ENCODE measurements at places on chromosomes 12 and 14.

DNA sequence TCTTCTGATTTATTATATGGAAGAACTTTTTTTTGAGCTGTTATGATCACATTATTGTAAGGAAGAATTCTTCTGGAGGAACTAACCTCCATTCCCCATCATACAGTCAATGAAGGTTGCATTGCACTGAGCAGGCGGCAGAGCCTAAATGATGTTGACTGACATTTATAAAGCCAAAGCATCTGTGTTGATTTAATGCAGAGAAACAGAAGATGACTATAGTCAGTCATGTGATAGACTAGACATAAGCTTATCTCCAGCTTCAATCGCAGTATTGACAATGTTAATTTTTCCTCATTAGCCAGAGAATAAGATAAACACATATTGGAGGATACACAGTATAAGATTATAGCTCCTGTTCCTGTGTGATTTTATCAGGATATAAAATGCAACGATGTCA is 82.0 kb downstream of the PRICKLE1 start:
- DNase-seq, result no peak

- peak; percentile 79 for DNase-seq
Observed at GRCh38 chr14:39102265-39102968, 618 bp downstream of the SEC23A start.

DNA sequence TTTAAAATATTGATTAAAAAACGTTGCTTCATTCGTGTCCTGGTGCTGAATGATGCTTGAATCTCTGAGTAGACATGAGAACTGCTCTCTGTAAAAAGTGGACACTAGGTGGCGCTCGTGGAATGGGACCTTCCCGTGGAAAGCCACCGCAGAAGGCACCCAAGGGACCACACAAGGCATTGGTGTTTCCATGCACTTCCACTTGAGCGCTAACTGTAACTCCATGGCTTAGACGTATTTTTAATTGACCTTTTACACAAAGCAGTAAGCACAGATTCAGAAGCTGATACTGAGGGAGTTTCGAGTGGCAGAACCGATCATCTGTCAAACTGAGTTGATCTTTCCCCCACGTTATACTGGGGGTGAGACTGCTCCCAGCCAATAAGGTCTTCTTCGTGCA is 135.3 kb downstream of the PRKCH start:
- peak; percentile 68 for DNase-seq

- no peak for DNase-seq
Observed at GRCh38 chr14:103315351-103315911, 18.6 kb upstream of the EIF5 start.

GRCh38 chr12:49979016-49979586 is 6.4 kb downstream of the AQP6 start:
- no peak for DNase-seq

DNA sequence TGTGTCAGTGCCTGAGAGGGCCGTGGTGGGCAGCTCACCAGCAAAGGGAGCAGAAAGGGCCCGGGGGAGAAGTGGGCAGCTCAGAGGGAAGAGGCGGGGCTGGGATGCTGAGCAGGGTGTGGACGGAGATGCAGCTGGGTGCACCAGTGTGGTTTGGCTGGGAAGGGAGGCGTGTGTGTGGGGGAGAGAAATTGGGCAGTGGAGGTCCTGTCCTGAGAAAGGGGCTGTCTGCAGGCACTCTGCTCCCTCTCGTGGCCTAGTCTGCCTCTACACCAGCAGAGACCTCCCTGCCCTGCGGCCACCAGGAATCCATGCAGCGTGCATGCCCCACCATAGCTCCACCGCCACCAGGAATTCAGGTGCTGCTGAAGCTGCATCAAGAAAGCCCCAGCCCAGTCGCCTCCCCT is 6.4 kb downstream of the TMEM121 start:
- peak; percentile 14 for DNase-seq

DNA sequence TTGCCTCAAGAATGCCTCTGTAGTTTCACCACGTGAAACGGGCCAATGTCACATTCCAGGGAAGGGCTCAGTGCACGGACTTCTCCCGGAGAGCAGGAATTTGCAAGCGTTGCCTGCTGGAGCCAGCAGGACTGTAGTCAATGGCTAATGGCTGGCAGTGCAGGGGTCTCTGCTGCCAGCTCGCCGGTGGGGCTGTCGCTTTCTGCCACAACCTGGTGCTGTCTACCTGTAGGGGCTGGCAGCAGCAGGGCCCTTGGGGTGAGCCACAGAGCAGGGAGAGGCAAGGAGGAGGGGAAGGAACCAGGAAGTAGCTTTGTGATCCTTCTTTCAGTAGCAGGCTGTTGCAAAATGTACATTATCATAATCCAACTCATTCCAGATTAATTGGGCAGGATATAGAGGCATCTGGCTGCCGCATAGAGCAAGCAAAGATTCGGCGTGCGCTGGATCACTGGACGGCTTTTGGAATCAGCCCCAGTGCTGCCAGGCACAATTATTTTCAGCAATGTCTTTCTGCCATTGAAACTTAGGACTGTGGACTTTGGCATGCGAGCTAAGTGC is 114.1 kb downstream of the PAPOLA start:
- no peak for DNase-seq

DNA sequence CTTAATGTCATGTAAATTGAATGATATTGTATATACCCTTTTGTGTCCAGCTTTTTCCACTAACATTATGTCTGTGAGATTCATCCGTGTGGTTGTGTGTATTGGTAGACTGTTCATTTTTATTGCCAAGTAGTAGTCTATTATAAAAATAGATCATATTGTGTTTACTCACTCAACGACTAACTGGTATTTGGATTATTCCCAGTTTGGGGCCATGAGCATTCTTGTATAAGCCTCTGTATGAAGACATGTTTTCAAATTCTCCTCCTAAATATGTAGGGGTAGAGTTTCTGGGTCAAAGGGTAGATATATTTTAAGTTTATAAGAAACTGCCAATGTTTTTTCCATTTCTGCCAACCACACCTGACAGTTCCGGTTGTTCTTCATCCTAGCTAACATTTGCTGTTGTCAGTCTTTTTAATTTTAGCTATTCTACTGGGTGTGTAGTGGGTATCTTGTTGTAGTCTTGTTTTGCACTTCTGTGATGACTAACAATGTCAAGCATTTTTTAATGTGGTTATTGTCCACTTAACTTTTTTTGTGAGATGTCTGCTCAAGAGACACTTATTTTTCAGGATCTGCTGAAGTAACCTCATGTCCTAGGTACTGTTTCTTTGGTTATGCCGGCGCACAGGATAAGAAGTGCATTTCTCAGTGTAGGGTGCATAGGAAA is 93.2 kb downstream of the DACT1 start:
- no peak for DNase-seq

GRCh38 chr12:63068857-63069442 is 82.1 kb downstream of the AVPR1A start:
- DNase-seq, result peak; percentile 78

GRCh38 chr12:118103201-118103600 is 610 bp downstream of the VSIG10 start:
- peak; percentile 23 for DNase-seq

DNA sequence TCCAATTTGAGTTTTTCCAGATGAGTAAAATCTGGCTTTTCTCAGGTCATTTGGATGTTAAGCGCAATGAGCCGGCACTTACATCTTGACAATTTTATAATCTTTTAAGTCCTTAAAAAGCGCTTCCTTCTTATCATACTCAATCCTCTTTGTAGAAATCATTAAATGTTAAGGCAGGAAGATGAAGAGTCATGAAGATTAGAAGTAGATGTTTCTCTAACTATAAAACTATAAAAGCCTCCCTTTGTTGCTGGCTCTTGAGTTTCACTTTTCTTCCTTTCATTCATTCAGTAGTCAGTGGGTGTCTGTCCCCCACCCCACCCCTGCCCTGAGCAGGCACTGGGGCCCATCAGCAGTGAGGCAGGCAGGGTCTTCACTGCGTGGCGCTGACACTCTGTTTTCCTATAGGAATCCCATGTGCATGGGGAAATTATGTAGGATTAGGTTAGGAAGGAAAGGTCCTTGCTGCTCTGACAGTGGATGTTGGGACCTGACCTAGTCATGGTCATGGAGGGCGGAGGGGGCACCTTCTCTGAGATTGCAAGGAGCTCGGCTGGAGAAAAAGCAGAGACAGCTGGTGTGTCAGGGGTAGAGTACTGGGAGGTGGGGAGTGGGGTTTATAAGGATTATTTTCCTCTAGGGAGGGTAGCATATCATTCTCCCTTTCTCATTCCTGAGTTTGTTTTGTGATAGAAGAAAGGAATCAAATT is 65.8 kb downstream of the CCDC92 start:
- DNase-seq, result no peak

GRCh38 chr12:120229487-120230325 is 28.8 kb upstream of the RPLP0 start:
- DNase-seq, result peak; percentile 65

- no peak for DNase-seq
Observed at GRCh38 chr12:20105943-20106342, 262.4 kb upstream of the PDE3A start.

- no peak for DNase-seq
Observed at GRCh38 chr14:103530390-103530789, 1.4 kb downstream of the TRMT61A start.

DNA sequence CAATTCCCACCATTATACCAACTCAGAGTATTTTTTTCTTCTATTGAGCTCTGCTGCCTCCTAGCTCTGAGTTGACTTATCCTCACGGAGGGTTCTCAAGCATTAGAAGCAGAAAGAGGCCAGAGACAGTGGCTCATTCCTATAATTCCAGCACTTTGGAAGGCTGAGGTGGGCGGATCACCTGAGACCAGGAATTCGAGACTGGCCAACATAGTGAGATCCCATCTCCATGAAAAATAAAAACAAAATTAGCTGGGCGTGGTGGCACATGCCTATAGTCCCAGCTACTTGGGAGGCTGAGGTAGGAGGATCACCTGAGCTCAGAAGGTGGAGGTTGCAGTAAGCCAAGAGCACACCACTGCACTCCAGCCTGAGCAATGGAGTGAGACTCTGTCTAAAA is 21.0 kb downstream of the HPD start:
- no peak for DNase-seq

DNA sequence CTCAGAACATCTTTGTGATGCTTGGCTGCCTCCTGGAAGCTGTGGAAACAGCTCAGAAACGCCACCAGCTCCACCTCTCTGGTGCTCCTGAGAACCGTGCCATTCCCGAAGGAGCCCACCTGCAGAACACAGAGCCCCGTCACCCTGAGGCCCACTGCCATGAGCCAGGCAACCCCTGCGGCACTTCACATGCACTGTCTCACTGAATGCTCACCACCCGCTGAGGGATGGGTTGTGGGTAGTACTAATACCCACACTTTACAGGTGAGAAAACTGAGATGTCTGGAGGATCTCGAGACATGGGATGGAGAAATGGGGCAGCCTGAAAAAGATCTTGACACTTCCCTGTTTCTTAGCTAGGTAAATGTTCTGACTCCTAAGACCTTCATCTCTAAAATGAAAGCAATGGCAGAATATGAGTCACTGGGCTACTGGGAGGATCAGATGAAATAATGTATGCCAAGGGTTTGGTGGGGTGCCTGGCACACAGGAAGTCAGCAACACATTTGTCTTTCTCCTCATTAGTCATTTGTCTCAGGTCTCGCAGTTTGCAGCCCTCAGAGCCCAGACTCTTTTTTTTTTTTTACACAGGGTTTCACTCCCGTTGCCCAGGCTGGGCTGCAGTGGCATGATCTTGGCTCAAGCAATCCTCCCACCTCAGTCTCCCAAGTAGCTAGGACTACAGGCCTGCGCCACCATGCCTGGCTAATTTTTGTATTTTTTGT is 5.3 kb downstream of the OASL start:
- peak; percentile 62 for DNase-seq

DNA sequence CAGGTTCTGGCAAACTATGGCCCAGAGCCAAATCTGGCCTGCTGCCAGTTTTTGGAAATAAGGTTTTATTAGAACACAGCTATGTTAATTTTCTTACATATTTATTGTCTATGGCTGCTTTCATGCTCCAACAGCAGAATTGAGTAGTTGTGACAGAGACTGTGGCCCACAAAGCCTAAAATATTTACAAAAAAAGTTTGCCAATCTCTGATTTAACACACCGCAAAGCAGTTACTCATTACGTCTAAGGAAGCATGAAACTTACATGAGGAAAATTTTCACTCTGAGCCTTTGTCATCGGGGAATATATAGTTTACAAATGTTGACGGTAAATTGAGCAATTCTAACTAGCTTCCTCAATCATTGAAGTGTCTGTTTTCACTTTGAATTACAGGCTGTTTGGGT is 96.5 kb downstream of the UNC79 start:
- no peak for DNase-seq

DNA sequence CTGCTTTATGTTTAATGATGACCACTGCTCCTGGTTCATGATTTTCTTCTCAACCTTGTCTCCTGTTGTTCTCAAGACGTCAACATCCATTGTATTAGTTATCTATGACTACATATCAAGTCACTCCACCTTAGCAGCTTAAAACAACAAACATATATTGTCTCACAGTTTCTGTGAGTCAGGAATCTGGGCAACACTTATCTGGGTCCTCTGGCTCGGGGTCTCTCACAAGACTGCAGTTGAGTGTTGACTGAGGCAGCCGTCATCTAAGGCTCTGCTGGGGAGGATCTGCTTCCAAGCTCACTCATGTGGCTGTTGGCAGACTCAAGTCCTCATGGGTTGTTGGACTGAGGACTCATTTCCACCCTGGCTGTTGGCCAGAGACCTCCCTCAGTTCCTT is 27.3 kb upstream of the FRS2 start:
- no peak for DNase-seq

DNA sequence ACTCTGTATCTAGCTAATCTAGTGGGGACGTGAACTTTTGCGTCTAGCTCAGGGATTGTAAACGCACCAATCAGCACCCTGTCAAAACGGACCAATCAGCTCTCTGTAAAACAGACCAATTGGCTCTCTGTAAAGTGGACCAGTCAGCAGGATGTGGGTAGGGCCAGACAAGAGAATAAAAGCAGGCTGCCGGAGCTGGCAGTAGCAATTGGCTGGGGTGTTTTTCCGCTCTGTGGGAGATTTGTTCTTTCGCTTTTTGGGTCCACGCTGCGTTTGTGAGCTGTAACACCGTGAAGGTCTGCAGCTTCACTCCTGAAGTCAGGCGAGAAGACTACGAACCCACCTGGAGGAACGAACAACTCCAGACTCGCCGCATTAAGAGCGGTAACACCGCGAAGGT is 76.5 kb downstream of the SPRING1 start:
- no peak for DNase-seq

- DNase-seq, result no peak
Observed at GRCh38 chr14:62914873-62915272, 130.4 kb downstream of the KCNH5 start.

DNA sequence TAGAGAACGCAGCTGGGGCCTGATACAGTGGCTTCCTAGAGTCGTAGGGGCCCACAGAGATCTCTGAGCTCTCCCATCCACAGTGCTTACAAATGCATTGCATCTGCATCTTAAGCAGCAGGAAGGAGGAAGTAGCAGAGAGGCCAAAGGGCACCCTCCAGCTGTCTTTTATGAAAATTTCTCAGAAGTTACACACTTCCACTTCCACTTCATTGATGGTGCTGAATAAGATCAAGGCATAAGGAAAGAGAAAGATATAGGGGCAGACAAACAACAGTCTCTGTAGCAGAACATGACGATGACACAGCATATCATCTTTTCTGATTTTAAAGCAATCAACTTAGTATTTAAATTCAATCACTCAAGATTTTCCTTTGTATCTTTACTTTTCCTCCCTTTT is 51.6 kb upstream of the ABCC9 start:
- peak; percentile 7 for DNase-seq

- no peak for DNase-seq
Observed at GRCh38 chr14:60125918-60126317, 34.2 kb downstream of the PCNX4 start.

All from LoVo (cell line).